ENCODE measurements at places on chromosomes 4 and X.

DNA sequence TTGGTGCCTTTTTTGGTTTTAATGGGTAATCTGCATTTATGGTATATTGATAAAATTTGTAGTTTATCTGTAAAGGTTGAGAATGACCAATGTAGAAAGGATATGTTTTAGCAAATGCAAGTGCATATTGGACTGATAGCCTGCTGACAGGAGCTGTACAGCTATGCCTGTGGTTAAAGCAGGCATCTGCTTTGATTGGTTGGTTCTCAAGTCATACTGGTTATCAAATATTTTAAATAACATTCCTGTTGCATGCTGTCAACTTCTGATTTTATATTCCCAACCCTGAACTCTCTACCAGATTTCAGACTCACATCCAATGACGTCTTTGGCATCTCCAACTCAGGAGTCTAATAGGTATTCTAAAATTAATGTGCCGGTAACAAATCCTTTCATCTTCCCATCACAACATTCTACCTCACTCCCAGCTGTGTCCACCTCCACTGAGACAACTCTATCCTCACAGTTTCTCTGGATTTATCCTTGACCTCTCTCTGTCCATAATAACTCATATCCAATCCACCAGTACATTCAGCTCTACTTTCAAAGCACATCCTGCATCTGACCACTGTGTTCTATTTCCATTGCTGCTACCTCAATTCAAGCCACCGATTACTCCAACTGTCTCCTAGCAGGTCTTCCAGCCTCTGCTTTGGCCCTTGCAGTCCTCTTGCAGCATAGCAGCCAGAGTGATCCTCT is 125.7 kb downstream of the CAMK2D start:
- no peak for DNase-seq

GRCh38 chrX:150871341-150871811 is 27.1 kb downstream of the CD99L2 start:
- DNase-seq, result no peak

DNA sequence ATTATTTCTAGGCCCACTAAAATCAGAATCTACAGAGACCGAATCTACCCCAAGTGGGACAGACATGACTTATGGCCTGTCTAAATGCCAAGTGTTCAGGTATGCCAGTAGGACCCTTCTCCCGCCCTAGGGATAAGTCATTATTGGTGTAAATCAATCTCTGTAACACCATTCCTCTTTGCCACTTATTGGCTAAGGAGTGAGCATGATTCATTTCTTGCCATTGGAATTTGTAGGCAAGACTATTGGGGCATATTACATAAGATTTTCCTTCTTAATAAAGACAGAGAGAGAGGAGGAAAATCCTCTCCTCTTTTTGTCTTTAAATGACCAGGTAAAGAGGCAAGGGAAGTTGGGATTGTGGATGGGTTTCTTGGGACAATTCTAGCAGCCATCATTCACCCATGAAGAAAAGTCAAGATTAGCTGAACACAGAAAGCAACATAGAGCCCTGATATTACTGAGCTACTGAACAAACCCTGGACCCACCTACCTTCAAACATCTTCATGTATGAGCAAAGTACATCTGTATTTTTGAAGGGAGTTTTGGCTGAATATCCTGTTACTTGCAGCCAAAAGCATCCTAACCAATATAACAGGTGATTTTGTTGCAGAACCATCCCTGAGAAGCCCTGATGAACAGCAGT is 2.6 kb downstream of the SLC9B2 start:
- DNase-seq, result no peak

DNA sequence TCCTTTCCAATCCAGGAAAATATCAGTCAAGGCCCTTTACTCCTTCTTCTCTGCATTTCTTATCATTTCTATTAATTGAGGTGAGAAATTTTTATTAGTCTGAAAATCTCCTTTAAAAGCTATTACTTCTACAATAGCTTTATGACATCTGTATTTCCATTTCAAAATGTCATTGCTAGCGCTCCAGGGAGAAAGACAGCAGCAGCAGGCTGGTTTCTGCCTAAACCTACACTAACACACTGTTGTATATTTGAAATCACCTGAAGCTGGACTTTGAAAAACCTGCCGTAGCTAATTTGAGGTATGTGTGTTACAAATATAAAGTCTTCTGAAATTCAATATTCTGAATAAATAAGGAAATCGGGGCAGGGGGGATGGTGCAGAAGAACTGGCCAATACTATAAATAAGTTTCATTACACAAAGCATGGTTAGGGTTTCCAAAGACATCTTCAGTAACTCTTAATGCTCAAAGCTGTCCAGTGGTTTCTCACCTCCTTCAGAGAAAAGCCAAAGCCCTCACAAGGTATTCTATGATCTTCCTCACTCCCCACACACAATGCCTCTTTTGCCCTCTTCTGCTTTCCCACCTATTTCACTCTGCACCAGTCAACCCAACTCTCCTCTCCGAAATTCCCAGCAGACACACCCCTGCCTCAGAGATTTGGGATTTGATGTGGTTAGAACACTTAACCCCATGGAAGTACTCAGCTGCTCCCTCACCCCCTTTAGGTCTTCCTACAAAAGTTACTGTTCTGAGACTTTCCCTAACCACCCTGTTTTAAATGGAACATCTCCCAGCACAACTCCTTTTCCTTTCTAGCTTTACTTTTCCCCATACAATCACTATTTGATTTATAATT is 122.7 kb downstream of the PPP3CA start:
- no peak for DNase-seq

GRCh38 chr4:114964026-114964425 is 149.4 kb downstream of the NDST4 start:
- no peak for DNase-seq

DNA sequence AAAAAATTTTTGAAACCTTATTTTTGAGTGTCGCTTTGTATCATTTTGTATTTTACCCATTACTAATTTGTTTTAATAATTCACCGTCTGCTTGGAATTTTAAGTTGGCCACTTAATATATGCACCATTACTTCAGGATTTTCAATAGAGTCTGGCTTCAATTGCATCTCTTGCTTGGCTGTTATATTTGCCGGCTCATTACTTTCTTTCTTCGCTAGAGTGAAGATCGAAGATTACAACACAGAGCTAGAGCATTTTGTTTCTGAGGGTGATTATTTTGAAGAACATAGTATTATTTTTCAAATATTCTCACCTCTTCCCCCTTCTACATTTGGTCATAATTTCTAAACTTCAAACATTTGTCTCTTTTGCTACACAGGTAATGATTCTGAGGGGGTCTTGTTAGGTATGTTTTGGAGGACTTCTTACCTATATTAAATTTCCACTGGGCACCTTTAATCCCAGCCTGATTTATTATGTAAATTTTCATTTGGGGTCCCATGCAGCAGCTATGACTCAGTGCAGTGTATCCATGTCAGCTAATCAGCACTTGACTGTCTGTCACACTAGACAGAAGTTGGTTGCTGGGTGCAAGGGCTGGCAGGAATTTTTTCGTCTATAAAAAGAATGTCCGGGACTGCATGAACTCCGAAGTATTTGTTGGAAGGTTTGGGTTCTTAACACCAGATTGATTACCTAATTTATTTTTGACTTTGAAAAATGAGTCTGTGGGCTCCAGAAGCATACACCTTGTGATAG is 18.6 kb downstream of the TBC1D1 start:
- DNase-seq, result no peak

DNA sequence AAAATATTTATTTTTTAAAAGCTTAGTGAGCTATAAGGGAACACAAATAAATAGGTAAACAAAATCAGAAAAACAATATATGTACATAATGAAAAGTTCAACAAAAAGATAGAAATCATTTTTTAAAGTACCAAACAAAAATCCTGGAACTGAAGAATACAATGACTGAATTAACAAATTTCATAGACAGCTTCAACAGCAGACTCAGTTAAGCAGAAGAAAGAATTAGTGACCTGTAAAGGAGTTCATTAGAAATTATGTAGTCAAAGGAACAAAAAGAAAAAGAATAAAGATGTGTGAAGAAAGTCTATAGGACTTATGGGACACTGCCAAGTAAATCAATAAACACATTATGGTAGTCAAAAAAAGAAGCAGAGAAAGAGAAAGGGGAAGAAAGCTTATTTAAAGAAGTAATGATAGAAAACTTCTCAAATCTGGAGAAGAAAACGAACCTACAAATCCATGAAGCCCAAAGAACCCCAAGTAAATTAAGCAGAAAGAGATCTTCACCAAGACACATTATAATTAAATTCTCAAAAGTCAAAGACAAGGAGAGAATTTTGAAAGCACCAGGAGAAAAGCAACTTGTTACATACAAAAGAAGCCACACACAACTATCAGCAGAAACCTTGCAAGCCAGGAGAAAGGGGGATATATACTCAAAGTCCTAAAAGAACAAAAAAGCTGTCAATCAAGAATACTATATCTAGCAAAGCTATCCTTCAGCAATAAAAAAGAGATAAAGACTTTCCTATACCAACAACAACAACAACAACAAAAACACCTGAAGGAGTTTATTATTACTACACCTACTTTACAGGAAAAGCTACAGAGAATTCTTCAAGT is 338.9 kb downstream of the PTTG2 start:
- DNase-seq, result no peak

Data from tibial artery (tissue), 4 donors.